ENCODE measurements at places on chromosomes 5 and 9.

GRCh38 chr5:1009359-1010180 is 968 bp downstream of the NKD2 start:
- DNase-seq, result no peak

DNA sequence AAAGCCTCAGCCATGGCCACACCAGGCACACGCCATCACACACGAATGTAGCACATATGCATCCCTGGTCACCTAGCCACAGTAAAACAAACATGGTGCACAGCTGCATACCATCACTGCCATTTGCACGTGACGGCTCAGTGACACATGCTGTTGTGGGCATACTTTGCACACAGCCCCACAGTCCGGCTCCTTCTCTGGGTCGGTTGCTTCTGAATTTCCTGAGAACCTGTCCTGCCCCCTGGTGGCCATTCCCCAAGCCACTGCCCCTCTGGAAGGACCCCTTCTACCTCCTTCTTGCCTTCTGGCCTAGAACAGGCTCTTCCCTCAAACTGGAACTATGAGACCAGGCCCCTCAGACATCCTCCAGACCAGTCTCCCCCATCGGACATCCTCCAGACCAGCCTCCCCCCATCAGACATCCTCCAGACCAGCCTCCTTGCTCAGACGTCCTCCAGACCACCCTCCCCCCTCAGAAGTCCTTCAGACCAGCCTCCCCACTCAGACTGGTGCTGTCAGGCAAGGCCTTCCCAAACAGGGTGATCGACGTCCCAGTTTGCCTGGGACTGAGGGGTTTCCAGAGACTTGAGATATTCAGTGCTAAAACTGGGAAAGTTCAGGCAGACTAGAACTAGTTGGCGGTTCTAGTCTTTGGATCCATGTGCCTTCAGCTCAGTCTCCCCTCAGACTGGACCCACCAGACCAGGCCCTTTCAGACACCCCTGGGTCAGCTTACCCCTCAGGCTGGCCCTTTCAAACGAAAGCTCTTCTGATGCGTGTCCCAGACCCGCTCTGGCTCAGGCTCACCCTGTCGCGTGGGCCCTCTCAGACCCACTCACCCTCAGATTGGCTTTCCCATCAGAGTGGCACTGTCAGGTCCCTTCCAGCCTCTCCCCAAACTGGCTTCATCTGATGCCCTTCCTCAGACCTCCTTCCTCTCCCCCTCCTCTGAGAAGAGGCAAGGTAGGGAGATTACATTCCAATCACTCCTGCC is 24.3 kb upstream of the ENHO start:
- peak; percentile 79 for DNase-seq

- no peak for DNase-seq
Measured at GRCh38 chr9:133659516-133659915, 23.4 kb downstream of the DBH start.

DNA sequence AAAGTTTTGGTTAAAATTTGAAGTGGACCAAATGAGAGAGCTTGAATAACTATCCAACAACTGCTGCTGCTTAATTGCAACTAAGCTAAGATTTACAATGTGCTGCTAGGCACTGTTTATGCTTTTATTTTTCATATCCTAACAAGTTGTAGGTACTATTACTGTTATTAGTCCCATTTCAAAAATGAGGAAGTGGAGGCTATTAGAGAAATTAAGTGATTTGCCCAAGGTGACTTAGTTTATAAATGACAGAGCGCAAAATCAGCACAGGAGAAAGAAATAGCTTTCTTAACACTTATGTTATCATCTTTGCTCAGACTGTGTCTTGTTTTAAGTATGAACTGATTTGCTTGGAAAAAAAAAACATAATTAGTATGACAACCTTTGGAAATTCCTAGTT is 23.1 kb downstream of the WDR36 start:
- DNase-seq, result no peak

DNA sequence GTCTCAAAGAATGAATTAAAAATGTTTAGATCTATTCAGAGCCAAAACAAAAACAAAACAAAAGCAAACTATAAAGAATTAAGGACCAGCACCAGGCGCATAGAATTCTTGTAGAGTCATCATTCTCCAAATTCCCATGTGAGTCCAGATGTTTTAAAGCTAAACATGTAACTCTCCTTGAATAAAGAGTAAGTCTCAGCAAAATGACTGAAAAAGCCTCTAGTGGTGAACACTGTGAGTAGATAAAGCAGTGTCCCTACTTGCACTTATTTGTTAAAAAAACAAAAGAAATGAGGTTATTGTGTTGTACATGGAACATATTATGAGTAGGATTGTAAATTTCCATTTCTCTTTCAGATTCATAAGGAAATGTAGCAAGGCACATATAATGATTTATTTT is 44.0 kb downstream of the NNT start:
- peak; percentile 69 for DNase-seq

- DNase-seq, result no peak
Measured at GRCh38 chr5:54518818-54519508, 1.4 kb downstream of the SNX18 start.

GRCh38 chr5:137344723-137345322 is 154.3 kb downstream of the SPOCK1 start:
- DNase-seq, result peak; percentile 86

GRCh38 chr9:91359083-91359482 is 2.6 kb downstream of the AUH start:
- DNase-seq, result no peak

- no peak for DNase-seq
Measured at GRCh38 chr5:176381423-176381822, 7.0 kb downstream of the NOP16 start.

GRCh38 chr9:135332516-135332915 is 147.1 kb upstream of the PPP1R26 start:
- DNase-seq, result no peak

DNA sequence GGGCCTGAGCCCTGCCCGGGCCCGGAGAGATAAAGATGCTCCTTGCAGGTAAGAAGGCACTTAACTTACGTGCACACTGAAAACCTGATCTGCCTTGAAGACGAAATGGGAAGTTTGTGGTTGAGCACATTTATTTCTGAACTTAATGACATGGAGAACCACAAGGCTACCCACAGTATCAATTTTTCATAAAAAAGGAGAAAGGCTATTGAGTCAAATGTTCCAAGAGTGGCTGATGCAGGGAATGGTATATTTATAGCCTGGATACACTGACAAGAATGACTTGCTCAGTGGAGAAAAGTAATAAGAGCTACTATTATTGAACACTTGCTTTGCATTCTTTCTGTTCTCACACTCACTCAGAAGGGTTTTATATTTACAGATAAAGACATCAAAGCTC is 419.3 kb downstream of the ACTL7B start:
- no peak for DNase-seq

DNA sequence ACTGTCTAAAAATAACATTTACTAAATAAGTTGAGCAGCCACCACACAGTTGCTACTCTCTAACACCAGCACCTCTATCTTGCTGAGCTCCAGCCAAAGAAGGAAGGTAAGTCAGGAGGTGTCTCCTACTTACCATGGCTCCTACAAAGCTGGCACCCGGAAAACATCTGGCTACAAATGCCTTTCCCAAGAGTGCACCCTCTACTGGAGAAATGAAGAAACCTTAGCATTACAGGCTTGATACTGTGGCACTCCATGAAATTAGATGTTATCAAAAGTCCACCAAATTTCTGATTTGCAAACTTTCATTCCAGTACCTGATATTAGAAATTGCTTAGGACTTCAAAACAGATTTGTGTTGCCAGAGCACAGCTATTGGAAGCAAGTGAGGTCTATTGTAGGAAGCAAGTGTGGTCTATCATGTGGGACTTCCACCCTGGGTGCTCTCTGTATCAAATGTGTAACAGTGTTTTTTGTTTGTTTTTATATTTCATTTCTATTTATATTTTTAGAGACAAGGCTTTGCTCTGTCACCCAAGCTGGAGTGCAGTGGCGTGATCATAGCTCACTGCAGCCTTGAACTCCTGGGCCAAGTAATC is 25.7 kb upstream of the RFK start:
- peak; percentile 41 for DNase-seq

DNA sequence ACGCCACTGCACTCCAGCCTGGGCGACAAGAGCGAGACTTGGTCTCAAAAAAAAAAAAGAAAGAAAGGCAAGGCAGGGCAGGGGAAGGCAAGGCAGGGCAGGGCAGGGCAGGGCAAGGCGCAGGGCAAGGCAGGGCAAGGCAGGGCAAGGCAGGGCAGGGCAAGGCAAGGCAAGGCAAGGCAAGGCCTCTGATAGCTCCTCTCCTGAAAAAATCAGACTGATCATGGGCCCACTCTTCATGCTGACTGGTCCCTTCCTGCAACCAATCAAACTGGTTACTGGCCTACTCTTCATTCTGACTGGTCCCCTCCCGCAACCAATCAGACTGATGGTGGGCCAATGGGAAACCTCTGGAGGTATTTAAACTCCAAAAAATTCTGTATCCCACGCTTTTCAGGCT is 3.4 kb upstream of the ZBTB5 start:
- DNase-seq, result no peak

DNA sequence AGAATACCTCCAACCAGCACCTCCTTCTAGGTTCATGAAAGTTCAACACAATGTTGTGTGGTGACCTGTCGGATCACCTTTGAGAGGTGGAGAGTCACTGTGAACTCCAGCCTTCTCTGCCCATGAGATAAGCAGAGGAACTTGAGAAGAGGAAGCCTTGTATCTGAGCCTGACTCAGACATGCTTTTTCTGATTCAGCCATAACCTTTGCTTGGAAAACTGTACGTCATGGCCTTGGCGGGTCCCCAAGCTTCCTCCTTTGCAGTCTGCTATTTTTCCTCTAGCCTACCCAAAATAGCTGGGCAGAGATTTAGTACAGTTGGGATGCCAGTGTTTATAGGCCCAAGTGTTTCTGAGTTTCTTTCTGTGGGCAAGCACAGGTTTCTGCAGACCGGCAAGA is 274.7 kb downstream of the CETN3 start:
- peak; percentile 66 for DNase-seq

DNA sequence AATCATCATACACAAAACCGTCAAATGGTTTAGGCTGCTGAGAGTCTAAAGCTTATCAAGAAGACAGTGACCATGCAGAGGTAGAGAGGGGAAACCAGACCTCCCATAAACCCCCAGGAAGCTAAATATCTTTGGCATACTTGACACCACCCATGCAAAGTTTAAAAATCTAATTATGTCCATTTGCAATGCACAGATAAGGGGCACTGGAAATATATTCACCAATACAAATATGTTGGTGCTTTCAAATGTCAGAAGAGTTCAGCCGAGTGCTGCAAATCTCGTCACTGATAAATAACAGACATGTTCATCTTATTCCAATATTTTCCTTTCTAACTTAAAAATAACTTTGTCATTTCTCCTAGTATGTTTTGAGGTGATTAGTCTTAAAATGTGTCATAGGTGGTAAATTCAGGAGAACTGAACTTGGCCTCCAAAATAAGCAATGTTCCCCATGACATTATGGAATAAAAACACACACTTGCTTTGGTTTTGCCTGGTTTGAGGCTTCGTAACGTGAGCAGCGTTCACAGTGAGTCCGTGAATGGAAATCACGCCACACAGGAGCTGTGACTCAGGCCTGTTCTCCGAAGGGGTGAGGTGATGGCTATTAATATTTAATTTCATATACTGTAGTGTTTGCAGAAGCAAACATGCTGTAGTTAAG is 182.2 kb downstream of the AOPEP start:
- DNase-seq, result peak; percentile 28

DNA sequence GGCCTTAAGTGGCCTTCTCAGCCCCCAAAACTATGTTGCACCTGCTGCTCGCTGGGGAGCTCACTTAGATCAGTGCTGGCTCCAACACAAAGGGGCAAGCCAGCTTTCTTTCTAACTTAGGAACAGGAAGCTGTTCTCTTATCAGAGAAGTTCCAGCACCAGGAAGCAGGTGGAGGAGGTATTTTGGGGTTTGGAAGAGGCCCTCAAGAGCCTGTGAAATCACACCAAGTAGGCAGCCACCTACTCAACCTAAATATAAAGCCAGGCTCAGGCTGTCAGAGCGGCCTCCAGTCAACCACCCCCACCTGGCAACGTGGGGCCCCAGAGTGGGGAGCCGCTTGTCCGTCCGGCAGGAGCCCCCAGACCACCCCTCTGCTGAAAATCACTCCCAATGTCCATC is 152.8 kb downstream of the OLFM1 start:
- DNase-seq, result no peak

DNA sequence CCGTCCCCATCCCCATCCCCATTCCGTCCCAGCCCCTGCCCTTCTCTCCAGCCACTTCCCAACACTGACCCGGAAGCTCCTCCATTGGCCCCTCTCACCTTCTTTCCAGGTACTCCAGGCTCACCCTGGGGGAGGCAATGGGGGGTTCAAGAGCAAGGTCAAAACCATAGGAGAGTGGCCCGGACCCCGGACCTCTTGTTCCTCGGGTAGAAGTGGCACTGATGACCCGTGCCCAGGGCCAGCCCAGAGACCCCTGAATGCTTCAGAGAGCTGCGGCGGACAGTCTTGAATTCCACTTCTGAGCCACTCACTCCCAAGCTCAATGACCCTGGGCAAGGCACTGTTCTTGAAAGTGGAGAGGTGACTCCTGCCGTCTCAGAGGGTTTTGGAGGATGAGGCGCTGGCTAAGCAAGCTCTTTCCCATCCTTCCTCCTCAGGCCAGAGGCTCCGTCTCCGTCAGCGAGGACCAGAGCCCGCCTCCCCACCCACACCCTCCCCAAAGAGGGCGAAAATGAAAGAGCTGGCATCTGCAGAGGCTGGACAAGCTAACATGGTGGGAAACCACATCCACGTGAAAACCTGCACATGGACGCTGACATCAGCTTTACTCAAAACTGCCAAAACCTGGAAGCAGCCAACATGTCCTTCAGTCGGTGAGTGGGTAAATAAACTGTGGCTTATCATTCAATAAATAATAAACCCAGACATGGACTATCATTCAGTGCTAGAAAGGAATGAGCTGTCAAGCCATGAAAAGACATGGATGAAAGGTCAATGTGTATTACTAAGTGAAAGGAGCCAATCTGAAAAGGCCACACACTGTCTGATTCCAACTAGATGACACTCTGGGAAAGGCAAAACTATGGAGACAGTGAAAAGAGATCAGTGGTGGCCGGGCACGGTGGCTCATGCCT is 27.3 kb upstream of the PHYKPL start:
- DNase-seq, result peak; percentile 6

DNA sequence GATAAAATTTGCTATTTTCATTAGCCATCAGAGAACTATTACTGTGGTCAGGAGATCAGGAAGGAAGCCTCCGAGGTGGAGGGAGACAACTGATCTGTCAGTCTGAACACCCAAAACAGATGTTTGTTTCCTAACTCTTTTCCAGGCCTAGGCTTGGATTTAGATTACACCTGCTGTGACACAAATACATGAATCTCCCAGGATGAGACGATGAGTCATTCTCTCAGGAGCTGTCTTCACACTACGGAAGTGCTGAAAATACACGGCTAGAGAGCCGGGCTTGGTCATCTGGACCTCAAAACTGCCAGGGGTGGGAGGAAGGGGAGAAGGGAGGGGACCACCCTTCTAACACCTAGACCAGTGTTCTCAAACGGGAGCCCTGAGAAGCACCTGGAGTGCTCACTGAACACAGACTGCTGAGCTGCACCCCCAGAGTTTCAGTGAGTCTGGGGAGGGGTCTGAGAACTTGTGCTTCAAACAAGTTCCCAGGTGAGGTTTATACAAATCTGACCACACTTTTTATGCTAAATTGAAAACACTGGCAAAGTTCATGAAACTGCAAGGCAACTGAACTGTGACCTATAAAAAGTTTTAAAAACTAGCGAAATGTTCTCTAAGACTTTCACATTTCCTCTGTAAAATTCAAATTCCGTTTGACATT is 80.3 kb upstream of the EQTN start:
- peak; percentile 20 for DNase-seq

GRCh38 chr9:129972816-129973215 is 70.2 kb downstream of the FNBP1 start:
- no peak for DNase-seq

- no peak for DNase-seq
Measured at GRCh38 chr9:124188331-124189110, 69.2 kb upstream of the NEK6 start.

Data from fibroblast of mammary gland (primary cell).